ENCODE measurements at places on chromosomes 3 and 15.

- no peak for DNase-seq
Observed at GRCh38 chr3:38590521-38590920, 59.0 kb downstream of the SCN5A start.

DNA sequence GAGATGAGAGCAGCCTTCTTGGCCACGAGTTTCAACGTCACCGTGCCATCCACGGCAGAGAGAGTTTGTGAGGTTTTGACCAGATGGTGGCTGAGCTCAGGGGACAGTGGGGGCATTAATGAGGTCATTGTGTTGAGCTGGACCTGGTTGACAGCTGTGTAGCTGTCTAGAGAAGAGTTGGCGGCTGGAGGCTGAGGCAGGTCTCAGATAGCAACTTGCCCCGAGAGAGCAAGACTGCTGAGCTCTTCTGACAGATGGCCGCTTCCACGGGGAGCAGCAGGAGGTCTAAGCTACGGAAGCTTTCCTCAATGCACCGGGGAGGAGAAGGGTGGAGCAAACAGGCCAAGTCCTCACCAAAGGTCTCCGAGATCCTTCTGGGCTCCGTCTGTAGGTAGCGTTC, 44.8 kb upstream of the EIF5A2 start:
- no peak for DNase-seq

GRCh38 chr15:66906668-66907614, 158.5 kb upstream of the SMAD3 start:
- no peak for DNase-seq

GRCh38 chr3:97815149-97815917, 6.5 kb upstream of the CRYBG3 start:
- DNase-seq = no peak

- DNase-seq = no peak
Observed at GRCh38 chr3:177598097-177598833, 401.0 kb upstream of the TBL1XR1 start.

GRCh38 chr3:117610156-117610555, 900.6 kb downstream of the TUSC7 start:
- DNase-seq = no peak

DNA sequence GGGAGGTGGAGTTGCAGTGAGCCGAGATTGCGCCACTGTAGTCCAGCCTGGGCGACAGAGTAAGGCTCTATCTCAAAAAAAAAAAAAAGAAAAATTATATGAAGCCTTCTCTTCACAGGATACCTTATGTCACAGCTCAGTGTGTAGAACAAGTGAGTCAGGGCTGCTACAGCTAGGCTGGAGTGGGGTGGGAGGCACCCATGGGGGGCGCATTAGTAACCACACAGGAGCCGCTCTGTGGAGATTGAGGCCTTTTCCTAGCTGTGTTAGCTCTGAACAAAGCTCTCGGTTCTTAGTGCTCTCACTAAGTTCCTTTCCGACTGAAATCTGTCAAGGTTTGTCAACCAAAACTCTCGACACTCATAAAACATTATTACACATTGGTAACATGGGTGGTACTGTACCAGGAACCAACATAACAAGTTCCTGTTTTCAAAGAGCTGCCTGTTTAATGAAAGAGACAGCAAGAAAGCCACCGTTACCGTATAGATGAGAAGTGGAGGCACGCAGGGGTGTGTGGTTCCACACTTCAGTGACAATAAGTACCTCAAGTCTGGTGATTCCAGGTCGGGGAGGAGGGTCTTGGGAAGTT, 4.5 kb downstream of the LRRC31 start:
- peak; percentile 21 for DNase-seq
